HFFc6 (cell line): ENCODE measurements at places on chromosomes 7 and 10. TPM values are rescaled to one million over a fixed set of nuclear protein-coding genes. Genes with fewer than 3 reads are reported as not detected.

GRCh38 chr10:123042708-123043408, 34.1 kb downstream of the ACADSB start:
- H3K27me3 ChIP-seq: no peaks in the 10 kb centered on the region
- H3K4me3 ChIP-seq: no peak overlapping the region
- no peak overlapping the region for H3K27ac ChIP-seq

DNA sequence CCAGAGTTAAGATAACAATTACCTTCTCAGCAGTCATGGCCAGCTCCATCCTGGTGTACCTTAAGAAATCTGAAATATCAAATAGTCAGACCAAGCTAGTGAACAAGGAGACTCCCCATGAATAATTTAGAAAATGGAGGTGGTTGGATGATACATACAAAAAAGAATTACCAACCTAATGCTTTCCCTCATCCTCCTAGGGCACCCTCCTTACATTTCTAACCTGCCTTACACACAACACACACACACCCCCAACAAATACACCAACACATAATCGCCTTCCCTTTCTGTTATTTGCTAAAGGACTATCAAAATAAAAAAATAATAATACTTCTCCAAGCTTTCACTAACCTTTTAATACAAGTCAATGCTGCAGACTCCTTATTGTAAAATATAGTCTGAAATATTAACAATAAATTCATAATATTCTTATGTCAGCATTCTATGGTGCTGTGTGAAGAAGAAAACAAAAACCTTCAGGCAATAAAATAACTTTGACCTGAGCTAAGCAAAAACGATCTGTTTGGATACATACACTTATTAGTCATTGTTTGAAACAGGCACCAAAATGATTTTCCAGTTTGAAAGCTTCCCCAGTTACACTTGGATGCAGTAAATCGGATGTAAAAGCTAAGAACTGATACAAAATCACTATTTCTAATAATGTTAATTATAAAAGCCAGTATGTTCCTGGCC, 3.4 kb downstream of the TWIST1 start:
- H3K27ac ChIP-seq: peak overlapping the region; percentile 90
- H3K4me3 ChIP-seq: peak overlapping the region; percentile 98
- H3K4me1 ChIP-seq: peaks cover 66% of the 10 kb centered on the region
- H3K27me3 ChIP-seq: peaks cover 7% of the 10 kb centered on the region
- DNase-seq: peak; percentile 53
- H3K36me3 ChIP-seq: peaks cover 23% of the 10 kb centered on the region

DNA sequence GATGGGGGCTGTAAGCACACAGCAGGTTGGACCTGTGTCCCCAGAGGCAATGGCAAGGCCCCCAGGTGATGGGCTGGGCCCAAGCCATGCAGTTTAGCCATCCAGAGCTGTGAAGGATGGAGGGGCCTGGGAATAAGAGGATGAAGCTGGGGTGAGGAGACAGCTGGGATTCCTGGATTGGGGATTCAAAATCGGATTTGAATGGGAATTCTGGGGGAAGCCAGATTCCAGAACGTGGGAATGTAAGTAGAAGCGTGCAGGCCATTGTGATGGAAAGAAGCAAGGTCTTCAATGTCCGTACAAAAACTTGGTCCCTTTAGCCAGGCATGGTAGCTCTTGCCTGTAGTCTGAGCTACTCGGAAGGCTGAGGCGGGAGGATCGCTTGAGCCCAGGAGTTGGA, 9.8 kb downstream of the SH2B2 start:
- H3K4me3 ChIP-seq: no peak overlapping the region
- DNase-seq: no peak
- peaks cover 6% of the 10 kb centered on the region for H3K27me3 ChIP-seq
- no peaks in the 10 kb centered on the region for H3K4me1 ChIP-seq

The VWDE gene
- total RNA-seq: not detected in 3 replicates

- H3K27ac ChIP-seq: no peak overlapping the region
- peaks cover 3% of the 10 kb centered on the region; the same call in 1 of the 2 replicates for H3K27me3 ChIP-seq
- no peaks in the 10 kb centered on the region for H3K36me3 ChIP-seq
- DNase-seq: no peak
- H3K4me3 ChIP-seq: no peak overlapping the region
Measured at GRCh38 chr10:75355706-75356105, 45.9 kb downstream of the ZNF503 start.
